T-cell (primary cell): ENCODE measurements at places on chromosomes 1 and 21.

- DNase-seq, result no peak
Observed at GRCh38 chr1:9633493-9633892, 18.0 kb upstream of the PIK3CD start.

- DNase-seq, result no peak
Observed at GRCh38 chr1:218659911-218660677, 315.0 kb downstream of the TGFB2 start.

- DNase-seq, result no peak
Observed at GRCh38 chr1:109704173-109704572, 7.9 kb upstream of the GSTM5 start.

GRCh38 chr1:86499987-86500593, 31.4 kb downstream of the CLCA1 start:
- peak; percentile 59 for DNase-seq

- no peak for DNase-seq
Observed at GRCh38 chr1:234001817-234002216, 97.3 kb downstream of the SLC35F3 start.

GRCh38 chr1:74399249-74399648, 113.2 kb downstream of the LRRC53 start:
- no peak for DNase-seq

GRCh38 chr1:93614541-93614940, 67.1 kb downstream of the BCAR3 start:
- no peak for DNase-seq

GRCh38 chr1:31835415-31835814, 19.6 kb upstream of the SPOCD1 start:
- DNase-seq, result no peak

DNA sequence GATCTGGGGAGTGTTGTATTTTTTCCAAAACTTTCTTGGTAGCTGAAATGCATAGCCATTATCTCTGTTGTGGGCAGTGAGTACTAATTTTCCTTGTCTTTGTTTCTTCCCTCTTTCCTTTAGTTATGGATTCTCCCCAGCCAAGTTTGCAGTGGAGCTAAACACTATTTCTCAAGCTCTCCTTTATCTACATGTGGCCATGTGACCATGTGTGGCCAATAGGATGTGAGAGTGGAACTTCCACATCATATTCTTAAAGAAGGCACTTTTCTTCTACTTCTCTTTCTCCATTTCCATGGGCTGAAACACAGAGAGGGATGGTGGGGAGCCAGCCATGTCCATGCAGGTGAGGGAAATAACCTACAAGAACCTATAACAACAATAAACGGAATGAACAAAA, 230.8 kb downstream of the CTH start:
- no peak for DNase-seq

DNA sequence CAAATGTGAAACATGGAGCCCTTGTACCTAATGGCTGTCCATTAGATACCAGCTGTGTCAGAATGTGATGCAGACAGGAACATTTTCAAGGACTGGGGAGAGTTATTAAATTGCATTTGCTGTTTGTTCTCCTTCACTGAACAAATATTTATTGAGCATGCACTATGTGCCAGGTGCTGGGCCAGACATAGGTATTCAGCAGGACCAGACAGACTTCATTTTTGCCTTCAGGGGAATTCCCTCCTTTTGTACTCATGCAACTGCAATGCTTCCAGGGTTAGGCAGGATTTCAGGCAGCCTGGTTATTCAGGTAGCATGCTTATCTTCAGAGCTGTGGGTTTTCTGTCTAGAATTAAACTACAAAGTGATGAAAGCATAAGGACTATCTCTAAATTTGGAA, 64.2 kb upstream of the SMYD2 start:
- DNase-seq, result no peak

GRCh38 chr1:43312212-43312623, 11.4 kb downstream of the TIE1 start:
- DNase-seq, result no peak

GRCh38 chr1:44485229-44485933, 80.3 kb downstream of the RNF220 start:
- no peak for DNase-seq

- DNase-seq, result no peak
Observed at GRCh38 chr21:46562472-46562871, 42.4 kb downstream of the S100B start.

- no peak for DNase-seq
Observed at GRCh38 chr21:40723966-40724365, 123.0 kb downstream of the DSCAM start.

GRCh38 chr1:168328731-168329364, 48.2 kb downstream of the TBX19 start:
- DNase-seq, result no peak

DNA sequence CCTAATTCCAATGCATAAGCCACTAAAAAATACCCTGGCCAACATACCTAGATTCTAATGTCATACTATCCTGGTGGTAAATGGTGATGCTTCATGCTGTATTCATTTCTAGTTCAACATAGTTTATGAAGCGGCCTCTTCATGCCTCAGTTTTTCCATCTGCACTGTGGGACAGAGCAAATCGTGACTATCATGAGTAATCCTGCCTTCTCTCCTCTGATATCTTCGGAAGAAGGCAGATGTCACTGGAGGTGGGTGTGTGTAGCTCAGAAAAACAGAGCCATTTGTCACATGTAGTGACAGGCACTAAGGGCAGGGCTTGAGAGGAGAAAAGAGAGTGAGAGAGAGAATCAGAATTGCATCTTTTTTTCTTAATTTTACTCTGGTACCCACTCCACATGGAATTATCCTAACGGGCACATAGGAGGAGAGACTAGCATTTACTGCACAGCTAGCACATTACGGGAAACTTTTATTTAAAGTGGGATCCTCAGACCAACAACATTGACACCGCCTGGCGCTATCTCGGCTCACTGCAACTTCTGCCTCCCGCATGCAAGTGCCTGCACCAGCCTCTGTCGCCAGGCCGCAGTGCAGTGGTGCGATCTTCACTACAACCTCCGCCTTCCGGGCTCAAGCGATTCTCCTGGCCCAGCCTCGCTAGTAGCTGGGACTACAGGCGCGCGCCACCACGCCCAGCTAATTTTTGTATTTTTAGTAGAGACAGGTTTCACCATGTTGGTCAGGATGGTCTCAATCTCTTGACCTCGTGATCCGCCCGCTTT, 78.4 kb upstream of the KCNA3 start:
- no peak for DNase-seq

- no peak for DNase-seq
Observed at GRCh38 chr1:184359909-184360308, 26.9 kb upstream of the C1orf21 start.

GRCh38 chr1:207938016-207938415, 27.1 kb upstream of the CD34 start:
- DNase-seq, result no peak

GRCh38 chr1:211705467-211706091, 30.2 kb upstream of the NEK2 start:
- no peak for DNase-seq

DNA sequence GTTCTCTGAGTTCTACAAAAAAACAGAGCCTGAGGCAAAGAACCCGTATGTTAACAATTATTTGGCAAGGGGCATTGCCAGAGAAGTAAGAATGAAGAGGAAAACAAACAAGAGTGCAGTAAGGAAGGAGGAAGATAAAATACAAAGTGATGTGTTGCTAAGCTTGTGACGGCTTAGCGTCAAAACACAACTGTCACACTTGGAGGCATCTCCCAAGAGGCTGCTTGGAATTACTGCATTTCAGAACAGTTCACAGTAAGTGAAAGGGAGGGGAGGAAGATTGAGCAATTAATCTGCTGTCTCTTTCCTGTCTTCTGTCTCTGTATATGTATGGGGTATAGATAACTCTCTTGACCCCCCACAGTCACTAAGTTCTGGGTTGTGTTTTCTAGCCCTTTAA, 1017.0 kb upstream of the TMPRSS15 start:
- no peak for DNase-seq

- DNase-seq, result no peak
Observed at GRCh38 chr21:41459884-41460534, 34.0 kb downstream of the MX1 start.

- DNase-seq, result no peak
Observed at GRCh38 chr21:25986928-25987327, 183.6 kb downstream of the APP start.

GRCh38 chr1:30696831-30697230, 26.6 kb downstream of the MATN1 start:
- DNase-seq, result no peak

GRCh38 chr1:95370691-95371562, 136.9 kb downstream of the RWDD3 start:
- no peak for DNase-seq

- DNase-seq, result peak; percentile 78
Observed at GRCh38 chr1:2199042-2199810, 4.7 kb upstream of the FAAP20 start.

DNA sequence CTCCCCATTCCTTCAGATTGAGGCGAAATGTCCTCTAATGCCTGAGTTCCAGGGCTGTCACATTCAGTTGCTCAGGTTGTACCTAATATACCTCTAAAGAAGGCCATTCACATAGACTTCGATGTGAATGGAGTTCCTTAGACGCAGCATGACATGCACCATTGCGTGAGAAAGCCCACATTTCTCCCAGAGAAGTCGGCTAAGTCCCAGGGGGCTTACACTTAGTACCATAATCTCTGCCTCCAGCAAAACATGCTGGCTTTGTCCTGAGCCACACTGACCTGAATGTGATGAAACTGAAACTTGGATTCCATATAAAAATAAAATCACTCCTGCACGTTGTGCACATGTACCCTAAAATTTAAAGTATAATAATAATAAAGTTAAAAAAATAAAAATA, 23.2 kb upstream of the SLC2A1 start:
- no peak for DNase-seq

GRCh38 chr1:48186306-48186839, 36.1 kb upstream of the SLC5A9 start:
- no peak for DNase-seq

- no peak for DNase-seq
Observed at GRCh38 chr1:65090406-65090805, 57.6 kb upstream of the AK4 start.

DNA sequence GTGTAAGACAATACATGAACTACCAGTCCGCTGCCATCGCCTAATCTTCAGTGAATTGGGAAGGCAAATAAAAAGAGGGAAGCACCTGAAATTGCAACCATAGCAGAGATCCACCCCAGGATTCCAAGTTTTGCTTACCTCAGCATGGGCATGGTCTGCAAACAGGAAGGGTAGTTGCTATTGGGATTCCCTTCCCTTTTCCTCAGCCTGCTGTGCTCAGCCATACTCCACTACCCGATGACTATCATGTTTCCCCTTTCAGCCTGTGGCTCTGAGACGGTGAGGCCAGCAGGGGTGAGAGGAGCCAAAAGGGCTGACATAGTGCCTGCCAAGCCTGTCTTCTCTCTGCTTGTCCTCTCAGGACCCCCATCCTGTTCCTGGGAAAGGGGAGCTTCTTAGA, 64.2 kb downstream of the GPR137B start:
- no peak for DNase-seq

DNA sequence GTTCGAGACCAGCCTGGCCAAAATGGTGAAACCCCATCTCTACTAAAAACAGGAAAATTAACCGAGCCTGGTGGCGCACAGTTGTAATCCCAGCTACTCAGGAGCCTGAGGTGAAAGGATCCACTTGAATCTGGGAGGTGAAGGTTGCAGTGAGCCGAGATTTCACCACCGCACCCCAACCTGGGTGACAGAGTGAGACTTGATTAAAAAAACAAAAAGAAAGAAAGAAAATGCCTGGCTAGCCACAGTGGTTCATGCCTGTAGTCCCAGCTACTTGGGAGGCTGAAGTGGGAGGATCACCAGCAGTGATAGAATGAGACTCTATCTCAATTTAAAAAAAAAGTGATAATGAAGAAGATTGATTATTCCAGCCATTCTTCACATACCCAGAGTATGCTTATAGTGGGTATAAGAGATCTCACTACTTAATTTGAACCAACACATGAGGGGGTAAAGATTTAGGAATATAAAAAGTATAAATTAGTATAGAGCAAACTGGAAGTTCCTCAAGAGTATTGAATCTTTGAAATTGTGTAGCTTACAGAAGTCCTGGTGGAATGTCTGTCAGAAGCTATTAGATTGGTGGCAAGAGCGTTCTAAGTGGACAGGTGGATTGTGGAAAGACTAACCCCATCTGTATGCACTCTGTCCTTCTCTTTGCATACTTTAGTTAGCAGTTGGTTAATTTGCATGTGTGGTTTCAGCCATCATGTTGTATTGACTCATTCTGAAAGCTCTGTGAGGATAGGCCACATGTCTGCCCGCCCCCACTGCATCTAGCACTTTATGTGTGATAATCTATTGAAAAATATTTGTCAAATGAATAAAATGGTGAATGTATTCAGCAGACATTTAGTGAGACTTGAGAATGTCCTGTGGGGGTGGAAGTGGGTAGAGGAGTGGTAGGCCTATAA, 25.0 kb downstream of the RLF start:
- DNase-seq, result peak; percentile 9

- no peak for DNase-seq
Observed at GRCh38 chr1:30745156-30745833, 12.3 kb downstream of the LAPTM5 start.

DNA sequence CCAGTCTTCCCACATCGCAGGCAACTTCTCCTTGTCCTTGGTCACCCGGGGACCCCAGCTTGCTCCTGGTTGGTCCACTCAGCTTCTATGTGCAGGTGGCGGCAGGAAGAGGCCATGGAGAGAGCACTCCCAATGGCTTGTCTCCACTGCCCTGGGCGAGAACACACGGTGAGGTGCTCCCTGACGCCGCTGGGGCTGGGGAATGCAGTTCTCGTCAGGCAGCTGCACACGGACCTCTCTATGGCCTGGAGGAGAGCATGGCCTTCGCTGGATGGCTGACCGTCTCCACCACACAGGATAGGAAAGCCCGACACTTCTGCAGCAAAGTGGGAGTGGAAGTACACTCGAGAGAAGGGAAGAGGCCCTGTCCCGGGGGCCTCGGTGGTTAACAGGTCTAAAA, 11.8 kb downstream of the C1orf174 start:
- no peak for DNase-seq

- no peak for DNase-seq
Observed at GRCh38 chr21:19603011-19603593, 1199.5 kb upstream of the TMPRSS15 start.

DNA sequence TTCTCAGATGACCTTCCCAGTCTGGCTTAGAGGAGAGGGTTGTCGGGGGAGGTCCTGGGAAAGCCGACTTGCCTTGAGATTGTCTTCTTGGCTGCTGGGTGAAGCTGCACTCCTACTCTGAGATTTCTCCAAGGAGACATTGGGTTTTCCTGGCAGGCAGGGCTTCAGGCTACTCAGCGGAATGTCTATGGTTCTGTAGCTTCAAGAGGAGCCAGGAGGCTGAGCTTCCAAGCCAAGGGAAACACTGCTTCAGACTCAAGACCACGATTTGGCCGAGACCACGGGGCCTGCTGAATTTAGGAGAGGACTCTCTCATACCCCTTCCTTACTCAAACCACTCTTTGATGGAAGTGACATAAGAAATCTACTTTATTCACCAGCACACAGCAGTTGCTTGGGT, 67.8 kb downstream of the NTMT2 start:
- DNase-seq, result no peak

GRCh38 chr1:14976256-14976655, 177.3 kb upstream of the TMEM51 start:
- DNase-seq, result no peak

GRCh38 chr1:38088791-38089190, 42.2 kb upstream of the POU3F1 start:
- no peak for DNase-seq

- no peak for DNase-seq
Observed at GRCh38 chr1:201754353-201754752, 74.6 kb upstream of the IPO9 start.
